ENCODE measurements at places on chromosomes 16 and 17.

DNA sequence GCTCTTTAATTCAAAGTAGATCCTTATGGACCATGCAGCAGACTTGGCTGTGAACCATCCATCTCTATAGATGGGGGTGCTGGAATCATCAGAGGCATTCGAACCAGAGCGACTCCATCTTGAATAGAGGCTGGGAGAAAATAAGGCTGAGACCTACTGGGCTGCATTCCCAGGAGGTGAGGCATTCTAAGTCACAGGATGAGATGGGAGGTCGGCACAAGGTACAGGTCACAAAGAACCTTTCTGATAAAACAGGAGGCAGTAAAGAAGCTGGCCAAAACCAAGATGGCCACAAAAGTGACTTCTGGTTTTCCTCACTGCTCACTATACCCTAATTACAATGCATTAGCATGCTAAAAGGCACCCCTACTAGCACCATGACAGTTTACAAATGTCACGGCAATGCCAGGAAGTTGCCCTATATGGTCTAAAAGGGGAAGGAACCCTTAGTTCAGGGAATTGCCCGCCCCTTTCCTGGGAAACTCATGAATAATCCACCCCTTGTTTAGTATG is 89.2 kb upstream of the BRD7 start:
- DNase-seq = no peak

DNA sequence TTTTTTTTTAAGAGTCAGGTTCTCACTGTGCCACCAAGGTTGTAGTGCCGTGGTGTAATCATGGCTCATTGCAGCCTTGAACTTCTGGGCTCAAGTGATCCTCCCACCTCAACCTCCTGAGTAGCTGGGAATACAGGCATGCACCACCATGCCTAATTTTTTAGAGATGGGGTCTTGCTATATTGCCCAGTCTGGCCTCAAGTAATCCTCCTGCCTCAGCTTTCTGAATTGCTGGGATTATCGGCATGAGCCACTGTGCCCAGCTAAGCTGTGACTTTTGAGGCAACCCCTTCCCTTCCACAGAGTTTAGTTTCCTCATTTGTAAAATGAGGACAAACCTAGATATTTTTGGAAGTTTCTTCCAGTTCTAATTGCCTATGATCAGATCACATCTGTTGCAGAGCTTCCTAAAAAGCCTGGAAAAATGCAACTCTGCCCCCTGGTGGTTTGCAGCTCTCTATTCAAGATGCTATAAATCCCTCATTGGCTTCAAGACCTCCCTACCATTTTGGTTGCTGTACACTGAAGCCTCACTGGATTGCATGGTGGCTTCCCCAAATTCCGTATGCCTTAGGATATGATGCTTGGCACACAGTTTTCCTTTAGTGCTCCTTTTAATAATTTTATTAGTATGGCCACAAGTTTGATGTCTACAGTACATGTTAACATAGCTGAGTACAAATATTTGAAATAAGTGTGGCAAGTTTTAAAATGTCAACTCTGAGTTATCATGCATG is 19.3 kb downstream of the GDE1 start:
- peak; percentile 66 for DNase-seq

DNA sequence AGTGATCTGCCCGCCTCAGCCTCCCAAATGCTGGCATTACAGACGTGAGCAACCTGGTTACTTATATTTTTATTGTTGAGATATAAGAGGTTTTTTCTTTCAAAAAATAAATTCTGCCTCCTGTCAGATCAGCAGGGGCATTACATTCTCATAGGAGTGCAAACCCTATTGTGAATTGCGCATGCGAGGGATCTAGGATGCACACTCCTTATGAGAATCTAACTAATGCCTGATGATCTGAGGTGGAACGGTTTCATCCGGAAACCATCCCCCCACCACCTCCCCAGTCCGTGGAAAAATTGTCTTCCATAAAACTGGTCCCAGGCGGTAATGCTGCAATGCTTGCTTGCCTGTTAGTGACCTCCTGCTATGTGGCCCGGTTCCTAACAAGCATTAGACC is 7.5 kb upstream of the CNEP1R1 start:
- DNase-seq = no peak

- DNase-seq = no peak
Measured at GRCh38 chr16:88541831-88542616, 28.2 kb upstream of the ZC3H18 start.

GRCh38 chr16:2284001-2284770 is 16.3 kb upstream of the RNPS1 start:
- no peak for DNase-seq

DNA sequence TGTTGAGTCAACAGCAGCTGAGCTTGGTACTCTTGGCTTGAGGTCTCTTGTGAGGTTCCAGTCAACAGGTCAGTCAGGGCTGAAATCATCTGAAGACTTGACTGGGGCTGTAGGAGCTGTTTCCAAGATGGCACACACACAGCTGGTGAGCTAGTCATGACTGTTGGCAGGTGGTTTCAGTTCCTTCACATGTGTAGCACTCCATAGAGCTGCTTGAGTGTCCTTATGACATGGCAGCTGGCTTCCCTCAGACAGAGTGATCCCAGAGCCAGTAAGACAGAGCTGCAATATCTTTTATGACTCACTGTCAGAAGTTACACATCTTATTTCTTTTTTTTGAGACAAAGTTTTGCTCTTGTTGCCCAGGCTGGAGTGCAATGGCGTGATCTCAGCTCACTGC is 19.5 kb upstream of the GAS7 start:
- DNase-seq = no peak

DNA sequence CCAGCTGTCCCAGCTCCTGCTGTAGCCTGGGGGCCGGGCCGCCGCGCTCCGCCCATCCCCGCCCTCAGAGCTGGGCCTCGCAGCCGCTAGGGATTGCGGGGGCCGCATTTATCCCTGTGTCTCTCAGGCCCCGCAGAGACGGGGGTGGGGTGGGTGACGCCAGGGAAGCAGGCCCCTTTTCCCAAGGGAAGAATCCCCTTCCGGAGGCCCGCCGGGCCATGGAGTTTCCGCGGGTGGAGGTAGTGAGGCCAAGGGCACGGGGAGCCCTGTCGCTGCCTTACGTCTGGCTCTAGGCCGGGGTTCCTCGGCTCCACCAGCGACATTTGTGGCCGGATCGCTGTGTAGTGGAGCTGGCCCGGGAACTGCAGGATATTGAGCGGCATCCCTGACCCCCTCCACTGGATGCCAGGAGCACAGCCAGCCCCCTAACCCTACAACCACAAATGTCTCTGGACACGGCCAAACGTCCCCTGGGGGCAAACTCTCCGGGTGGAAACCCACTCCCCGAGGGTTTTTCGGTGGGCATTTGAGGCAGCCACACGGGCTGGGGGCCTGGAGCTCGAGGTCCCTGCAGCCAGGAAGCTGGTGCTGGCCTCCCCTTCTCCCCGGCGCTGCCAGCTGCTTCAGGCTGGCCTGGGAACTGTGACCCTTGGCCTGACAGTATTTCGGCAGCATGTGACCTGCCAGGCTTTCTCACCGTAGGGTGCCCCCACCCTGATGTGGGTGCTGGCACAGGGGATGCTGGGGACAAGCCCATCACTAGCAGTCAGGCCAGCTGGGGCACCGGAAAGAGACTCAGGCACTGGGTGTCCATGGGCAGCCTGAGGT is 12.0 kb upstream of the CD300A start:
- no peak for DNase-seq

DNA sequence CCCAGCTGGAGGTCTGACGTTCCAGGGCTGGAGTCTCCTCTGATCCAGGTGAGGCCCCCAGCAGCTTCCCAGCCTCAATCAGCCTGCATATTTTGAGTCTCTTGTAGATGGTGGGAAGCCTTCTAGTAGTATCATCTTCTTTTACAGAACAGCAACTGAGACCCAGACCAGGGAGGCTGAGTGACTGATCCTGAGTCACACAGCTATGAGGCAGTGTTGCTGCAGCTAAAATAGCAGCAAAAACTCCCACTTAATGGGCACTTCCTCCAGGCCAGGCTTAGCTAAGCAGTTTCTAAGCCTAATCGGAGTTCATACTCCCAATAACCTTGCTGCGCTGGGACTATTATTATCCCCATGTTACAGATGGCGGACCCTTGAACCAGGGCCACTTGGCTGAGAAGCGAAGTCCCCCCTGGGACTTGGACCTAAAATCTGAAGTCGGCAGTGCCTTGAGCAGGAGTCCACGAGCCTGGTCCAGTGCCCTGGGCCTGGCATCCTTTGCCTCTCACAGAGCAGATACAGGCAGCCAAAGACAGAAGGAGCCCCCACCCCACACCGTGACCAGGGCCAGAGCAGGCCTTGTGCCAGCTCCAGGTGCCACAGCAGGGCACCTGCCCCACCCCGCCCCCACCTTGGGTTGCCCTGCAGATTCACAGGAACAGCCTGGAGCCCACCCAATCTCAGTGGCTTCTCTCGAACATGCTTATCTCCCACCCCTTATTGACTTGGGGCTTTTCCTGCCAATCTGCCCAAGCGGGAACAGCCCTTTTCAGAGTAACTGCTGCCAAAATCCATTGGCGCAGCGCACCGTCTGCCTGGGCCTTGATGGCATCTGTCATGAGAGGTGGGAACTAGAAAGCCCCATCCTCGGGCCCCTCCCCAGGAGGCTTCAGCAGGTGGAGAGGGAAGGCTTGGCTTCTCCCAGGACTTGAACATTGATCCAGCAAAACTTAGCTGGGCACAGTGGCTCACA is 65.1 kb downstream of the SOCS1 start:
- DNase-seq = no peak

All from NCI-H2029 (cell line).